ENCODE measurements at places on chromosomes 7 and 10.

DNA sequence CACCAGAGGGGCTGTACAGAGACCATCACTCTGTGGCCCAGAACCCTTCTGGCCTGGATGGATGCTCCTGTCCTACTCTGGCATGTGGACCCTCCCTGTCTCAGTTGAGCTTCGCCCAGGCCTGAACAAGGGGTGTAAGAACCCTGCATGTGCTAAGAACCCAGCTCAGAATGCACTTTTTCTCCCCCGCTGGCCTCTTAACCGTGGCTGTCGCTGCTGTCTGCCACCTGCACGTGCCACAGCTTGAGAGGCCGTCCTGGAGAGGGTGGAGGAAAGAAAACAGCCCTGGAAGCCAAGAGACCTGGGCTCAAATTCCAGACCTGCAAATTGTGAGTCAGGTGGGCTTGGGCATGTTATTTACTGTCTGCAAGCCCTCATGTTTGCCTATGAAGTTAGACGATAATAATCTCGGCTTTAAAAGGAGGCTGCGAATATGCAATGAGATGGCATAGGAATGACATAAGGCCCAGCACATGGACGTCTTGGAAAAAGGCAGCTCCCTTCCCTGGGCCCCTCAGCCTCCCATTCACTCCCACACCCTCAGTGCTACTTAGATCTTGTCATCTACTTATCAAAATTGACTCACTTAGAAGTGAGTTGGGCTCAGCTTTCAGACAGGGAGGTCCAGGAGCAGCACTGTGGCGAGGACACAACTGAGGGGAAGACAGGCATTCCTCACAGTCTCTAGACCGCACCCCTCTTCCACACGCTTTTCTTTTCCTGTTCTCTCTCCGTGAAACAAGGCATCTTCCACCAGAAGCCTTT, 31.4 kb downstream of the FIGNL1 start:
- H3K27me3 ChIP-seq = no peaks in the 10 kb centered on the region
- H3K36me3 ChIP-seq = no peaks in the 10 kb centered on the region
- H3K4me3 ChIP-seq = no peak overlapping the region
- H3K27ac ChIP-seq = no peak overlapping the region
- no peak for DNase-seq

- no peaks in the 10 kb centered on the region for H3K36me3 ChIP-seq
- no peak overlapping the region for H3K27ac ChIP-seq
- H3K27me3 ChIP-seq = no peaks in the 10 kb centered on the region
Observed at GRCh38 chr7:79515358-79515757, 61.9 kb upstream of the MAGI2 start.

DNA sequence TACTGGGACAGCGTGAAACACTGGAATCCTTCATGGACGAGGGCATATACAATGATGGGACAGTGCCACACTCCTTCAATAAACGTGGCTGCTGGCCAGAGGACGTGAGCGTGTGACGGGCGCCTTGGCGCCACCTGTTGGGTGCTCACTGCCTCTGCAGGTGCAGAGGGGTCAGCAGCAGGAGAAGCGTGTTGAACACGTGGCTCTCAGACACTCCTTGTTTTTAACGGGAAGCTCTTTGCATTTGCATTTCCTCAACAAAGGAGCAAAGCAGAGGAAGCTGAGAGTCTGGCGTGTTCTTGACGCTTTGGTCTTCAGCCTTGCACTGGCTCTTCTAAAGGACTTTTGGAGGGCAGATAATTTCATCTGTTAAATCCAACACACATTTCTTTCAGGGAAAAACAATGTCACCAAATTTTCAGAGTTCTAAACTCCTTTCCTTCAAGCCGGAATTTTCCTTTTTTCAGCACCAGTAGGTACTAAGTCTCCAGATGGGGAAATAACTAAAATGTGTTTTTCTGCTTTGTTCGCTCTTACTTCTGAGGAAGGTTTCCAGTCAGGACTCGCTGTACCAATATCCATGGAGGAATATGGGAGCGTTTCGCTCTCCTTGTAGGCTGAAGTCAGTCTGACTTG, 2.9 kb upstream of the GET4 start:
- no peak overlapping the region for H3K27ac ChIP-seq
- no peak overlapping the region for H3K4me3 ChIP-seq
- peak; percentile 60 for DNase-seq

DNA sequence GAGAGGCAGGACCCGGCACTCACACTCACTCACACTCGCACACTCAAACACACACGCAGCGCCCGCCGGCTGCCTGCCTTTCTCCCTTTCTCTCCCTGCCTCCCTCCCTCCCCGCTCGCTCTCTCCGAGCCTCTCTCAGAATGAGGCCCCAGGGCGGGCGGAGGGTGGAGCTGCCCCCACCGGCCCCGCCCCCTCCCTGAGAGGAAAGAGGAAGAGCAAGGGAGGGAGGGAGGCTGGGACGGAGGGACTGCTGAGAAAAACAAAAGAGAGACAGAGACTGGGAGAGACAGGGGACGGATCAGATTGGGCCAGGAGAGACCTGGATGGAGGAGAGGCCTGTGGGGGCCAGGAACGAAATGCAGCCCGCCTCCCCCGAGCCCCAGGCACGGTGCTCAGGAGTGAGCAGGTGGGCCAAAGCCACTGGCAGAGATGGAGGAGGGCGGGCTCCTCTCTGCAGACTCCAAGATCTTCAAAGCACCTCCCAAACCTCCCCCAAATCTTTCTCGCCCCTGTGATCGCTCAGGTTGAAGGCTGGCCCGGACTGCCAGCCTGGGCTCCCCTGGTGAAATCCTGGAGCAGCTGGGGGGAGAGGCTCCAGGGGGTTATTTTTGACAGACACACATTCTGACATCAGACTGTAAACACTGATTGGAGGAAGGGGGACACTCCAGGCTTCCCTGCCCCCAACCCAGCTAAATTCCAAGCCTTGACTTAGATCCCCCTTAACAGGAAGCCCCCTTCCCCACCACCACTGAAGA, 5.1 kb downstream of the LDB1 start:
- peak overlapping the region; percentile 94 for H3K4me3 ChIP-seq
- H3K36me3 ChIP-seq = peaks cover 37% of the 10 kb centered on the region
- H3K4me1 ChIP-seq = peaks cover 47% of the 10 kb centered on the region
- H3K27ac ChIP-seq = peak overlapping the region; percentile 84
- H3K27me3 ChIP-seq = no peaks in the 10 kb centered on the region

- H3K4me3 ChIP-seq = no peak overlapping the region
- H3K4me1 ChIP-seq = peaks cover 16% of the 10 kb centered on the region
- H3K27ac ChIP-seq = no peak overlapping the region
Observed at GRCh38 chr10:71569775-71570588, 149.6 kb downstream of the C10orf105 start.

GRCh38 chr7:5694912-5695726, 86.3 kb downstream of the RNF216 start:
- H3K27me3 ChIP-seq = no peaks in the 10 kb centered on the region
- peaks cover 22% of the 10 kb centered on the region for H3K36me3 ChIP-seq
- no peak overlapping the region for H3K4me3 ChIP-seq

All from neuronal stem cell (in vitro differentiated cells).